ENCODE measurements at places on chromosomes 7 and 10.

- peak overlapping the region; percentile 94 for H3K27ac ChIP-seq
- H3K36me3 ChIP-seq = no peaks in the 10 kb centered on the region
- H3K4me1 ChIP-seq = peaks cover 50% of the 10 kb centered on the region
- peak overlapping the region; percentile 75 for H3K4me3 ChIP-seq
Observed at GRCh38 chr10:12635127-12635541, 285.8 kb downstream of the CAMK1D start.

GRCh38 chr7:104983578-104984539 lies 30.1 kb upstream of the KMT2E start:
- H3K4me3 ChIP-seq = peak overlapping the region; percentile 98
- peaks cover 77% of the 10 kb centered on the region for H3K4me1 ChIP-seq
- no peaks in the 10 kb centered on the region for H3K27me3 ChIP-seq
- H3K36me3 ChIP-seq = no peaks in the 10 kb centered on the region
- DNase-seq = peak; percentile 86
- peak overlapping the region; percentile 99 for H3K27ac ChIP-seq

GRCh38 chr10:5446390-5446926 lies 34.1 kb downstream of the NET1 start:
- peaks cover 4% of the 10 kb centered on the region for H3K36me3 ChIP-seq
- no peak overlapping the region for H3K27ac ChIP-seq
- H3K27me3 ChIP-seq = no peaks in the 10 kb centered on the region
- H3K4me1 ChIP-seq = peaks cover 57% of the 10 kb centered on the region

GRCh38 chr7:124919841-124920240 lies 9.8 kb downstream of the POT1 start:
- peaks cover 8% of the 10 kb centered on the region for H3K36me3 ChIP-seq
- no peaks in the 10 kb centered on the region for H3K27me3 ChIP-seq
- peaks cover 26% of the 10 kb centered on the region for H3K4me1 ChIP-seq
- no peak overlapping the region for H3K4me3 ChIP-seq
- no peak for DNase-seq

DNA sequence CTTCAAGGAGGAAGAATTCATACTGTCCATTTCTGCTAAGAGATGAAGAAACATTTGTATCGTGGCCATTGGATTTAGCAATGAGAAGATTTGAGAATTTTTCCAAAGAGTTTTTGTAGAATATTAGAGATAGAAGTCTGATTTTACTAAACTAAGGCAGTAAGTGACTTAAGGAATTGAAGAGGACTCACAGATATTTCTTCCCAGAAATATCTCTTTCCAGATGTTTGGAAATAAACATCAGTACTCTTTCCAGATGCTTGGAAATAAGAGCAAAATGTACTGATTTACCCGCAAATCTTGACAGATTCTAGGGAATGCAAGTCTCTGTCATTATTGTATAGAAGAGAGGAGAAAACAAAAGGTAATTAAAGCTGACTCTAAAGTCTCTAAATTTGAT lies 91.3 kb downstream of the IMMP2L start:
- DNase-seq = no peak
- H3K4me3 ChIP-seq = no peak overlapping the region
- peaks cover 10% of the 10 kb centered on the region for H3K36me3 ChIP-seq
- H3K27me3 ChIP-seq = no peaks in the 10 kb centered on the region
- H3K27ac ChIP-seq = no peak overlapping the region

GRCh38 chr10:110356628-110357245 lies 52.0 kb upstream of the SMNDC1 start:
- H3K27ac ChIP-seq = peak overlapping the region; percentile 99
- peak overlapping the region; percentile 94 for H3K4me3 ChIP-seq
- H3K4me1 ChIP-seq = peaks cover 95% of the 10 kb centered on the region

GRCh38 chr10:772227-772637 lies 82.8 kb upstream of the DIP2C start:
- no peak for DNase-seq
- H3K36me3 ChIP-seq = no peaks in the 10 kb centered on the region
- H3K27ac ChIP-seq = no peak overlapping the region
- no peak overlapping the region for H3K4me3 ChIP-seq
- no peaks in the 10 kb centered on the region for H3K27me3 ChIP-seq
- H3K4me1 ChIP-seq = no peaks in the 10 kb centered on the region

- peak overlapping the region; percentile 69 for H3K4me3 ChIP-seq
- DNase-seq = peak; percentile 66
- H3K27ac ChIP-seq = peak overlapping the region; percentile 96
Observed at GRCh38 chr7:150665089-150665748, 20.3 kb upstream of the GIMAP2 start.

DNA sequence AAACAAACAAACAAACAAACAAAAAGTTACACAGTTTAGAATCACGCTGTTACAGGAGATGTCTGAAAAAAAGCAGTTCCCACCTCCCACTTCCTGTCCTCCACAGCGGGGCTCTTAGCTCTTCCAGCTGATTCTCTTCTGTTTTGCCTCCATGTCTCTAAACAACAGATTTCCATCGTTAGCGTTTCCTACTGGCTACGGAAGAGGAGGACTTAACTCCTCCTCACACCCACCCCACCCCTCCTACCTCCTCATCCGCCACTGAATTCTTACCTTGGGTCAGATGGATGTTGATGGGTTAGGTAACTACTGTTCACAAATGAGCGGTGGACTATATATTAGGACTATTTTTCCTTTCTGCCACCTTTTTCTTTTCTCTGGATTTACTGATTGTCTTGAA lies 36.8 kb upstream of the NUB1 start:
- no peaks in the 10 kb centered on the region for H3K36me3 ChIP-seq
- H3K4me1 ChIP-seq = peaks cover 14% of the 10 kb centered on the region
- no peak for DNase-seq
- peak overlapping the region; percentile 59 for H3K4me3 ChIP-seq

DNA sequence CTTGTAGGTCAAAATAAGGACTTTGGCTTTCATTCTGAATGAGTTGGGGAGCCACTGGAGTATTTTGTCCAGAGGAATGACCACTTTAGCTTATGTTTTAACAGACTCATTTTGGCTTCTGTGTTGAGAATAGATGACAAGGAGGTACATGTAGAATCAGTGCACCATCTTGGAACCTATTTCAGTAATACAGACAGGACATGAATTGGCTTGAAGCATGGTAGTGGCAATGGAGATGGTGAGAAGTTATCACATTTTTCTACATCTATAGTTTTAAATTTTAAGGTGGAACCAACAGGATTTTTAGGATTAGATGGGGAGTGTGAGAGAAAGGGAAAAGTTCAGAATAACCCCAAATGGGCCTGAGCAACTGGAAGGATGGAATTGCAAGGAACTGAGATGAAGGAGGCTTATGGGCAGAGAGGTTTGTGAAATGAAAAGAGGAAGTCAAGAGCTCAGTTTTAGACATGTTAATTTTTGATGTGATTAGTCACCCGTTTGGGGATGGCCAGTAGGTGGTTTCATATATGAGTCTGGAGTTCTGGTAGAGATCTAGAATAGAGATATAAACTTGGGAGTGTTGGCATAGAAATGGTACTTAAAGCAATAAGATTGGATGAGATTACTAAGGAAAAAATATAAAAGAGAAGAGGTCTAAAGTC lies 89.2 kb upstream of the JAZF1 start:
- H3K27me3 ChIP-seq = peaks cover 75% of the 10 kb centered on the region
- no peak overlapping the region for H3K27ac ChIP-seq
- H3K4me3 ChIP-seq = no peak overlapping the region
- H3K36me3 ChIP-seq = peaks cover 10% of the 10 kb centered on the region
- no peak for DNase-seq

GRCh38 chr10:78798976-78799730 lies 269.6 kb upstream of the ZMIZ1 start:
- H3K27ac ChIP-seq = no peak overlapping the region
- no peaks in the 10 kb centered on the region for H3K4me1 ChIP-seq
- H3K4me3 ChIP-seq = no peak overlapping the region
- peaks cover 9% of the 10 kb centered on the region for H3K27me3 ChIP-seq

DNA sequence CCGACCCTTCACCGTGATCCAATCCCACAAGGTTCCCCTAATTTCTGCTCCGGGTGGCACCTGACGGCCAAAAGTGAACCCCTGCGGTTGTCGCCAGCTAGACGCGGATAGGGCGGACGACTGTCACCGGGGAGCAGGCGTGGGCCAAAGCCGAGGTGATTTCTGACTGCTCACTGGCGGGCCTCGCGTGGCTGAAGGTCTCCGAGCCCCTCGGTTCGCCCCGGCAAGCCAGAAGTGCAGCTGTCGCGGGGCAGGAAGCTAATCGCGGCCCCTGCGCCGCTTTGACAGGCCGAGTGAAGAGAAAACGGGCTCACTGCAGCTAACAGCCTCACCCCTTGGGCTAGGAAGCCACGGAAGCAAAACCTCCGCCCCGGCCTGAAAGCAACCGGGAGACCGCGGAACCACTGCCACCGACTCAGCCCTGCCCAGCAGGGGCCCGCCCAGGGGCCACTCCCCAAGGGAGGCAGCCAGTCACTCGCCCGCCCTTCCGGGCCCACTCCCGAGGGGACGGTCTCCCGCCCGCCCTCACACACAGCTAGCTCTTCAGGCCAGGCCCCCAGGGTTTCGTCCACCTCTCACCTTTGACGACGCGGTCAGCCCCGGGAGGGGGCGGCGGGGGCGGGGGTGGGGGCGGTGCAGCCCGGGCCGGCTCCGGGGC lies 469 bp downstream of the PPP3CB start:
- H3K36me3 ChIP-seq = peaks cover 2% of the 10 kb centered on the region
- no peaks in the 10 kb centered on the region for H3K27me3 ChIP-seq
- peak; percentile 93 for DNase-seq

DNA sequence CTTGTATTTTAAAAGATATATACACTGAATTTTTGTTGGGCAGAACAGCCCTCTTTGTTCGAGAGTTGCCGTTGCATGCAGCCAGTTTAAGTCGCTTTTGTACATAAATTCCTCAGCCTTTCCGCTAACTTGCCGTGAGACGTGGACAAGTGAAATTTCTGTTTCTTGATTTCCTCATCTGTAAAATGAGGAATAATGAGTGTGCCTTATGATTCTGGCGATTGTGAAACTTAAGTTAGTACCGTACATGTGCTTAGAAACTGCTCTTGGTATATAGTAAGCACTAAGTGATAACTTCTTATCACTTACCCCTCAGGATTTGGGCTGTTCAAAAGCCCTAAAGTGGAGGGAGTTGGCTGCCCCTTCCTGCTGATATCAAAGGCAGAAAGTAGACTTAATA lies 1.4 kb downstream of the CCNJ start:
- H3K27ac ChIP-seq = peak overlapping the region; percentile 49
- DNase-seq = no peak
- H3K4me1 ChIP-seq = peaks cover 56% of the 10 kb centered on the region
- H3K27me3 ChIP-seq = no peaks in the 10 kb centered on the region
- H3K4me3 ChIP-seq = peak overlapping the region; percentile 89

- H3K27me3 ChIP-seq = no peaks in the 10 kb centered on the region
- peaks cover 4% of the 10 kb centered on the region for H3K4me1 ChIP-seq
- no peak for DNase-seq
- no peak overlapping the region for H3K27ac ChIP-seq
Observed at GRCh38 chr10:32893434-32893833, 64.6 kb downstream of the ITGB1 start.

DNA sequence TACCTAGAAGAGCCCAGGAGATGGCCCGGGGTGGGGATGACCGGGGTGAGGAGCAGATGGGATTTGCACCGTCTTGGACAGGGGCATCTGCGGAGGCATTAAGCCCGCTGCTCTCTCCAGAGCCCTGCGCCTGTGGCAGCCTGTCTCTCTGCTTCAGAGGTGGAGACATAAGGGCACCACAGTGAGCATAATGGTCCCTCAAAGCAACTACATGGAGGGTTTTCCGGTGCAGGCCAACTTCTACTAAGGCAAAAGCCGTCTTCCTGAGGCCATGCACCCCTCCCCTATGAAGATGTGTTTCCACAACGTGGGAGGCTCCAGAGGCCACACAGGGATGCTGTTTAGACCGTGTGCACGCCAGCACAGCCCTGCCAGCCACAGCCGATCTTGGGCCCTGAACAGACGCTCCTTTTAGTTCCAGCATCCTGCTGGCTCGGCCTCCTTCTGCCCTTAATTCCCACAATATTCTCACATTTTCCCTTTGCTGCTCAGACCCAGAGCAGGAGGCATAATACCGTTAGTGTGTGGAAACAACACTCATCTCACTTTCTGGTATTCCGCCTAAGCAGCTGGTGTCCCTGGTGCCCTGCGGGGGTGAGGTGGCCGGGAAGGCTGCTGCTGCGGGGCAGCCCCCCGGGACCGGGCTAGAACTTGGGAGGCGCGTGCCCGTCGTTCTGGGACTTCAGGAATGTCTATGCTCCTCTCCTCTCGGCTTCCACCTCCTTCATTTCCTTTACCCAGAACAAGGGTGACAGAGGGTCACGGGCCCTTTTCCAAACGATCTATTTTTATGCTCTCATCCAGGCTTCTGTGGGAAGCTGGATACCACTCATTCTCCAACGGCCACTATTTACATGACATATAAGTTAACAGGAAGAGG lies 266.9 kb downstream of the TNS3 start:
- DNase-seq = no peak
- no peaks in the 10 kb centered on the region for H3K36me3 ChIP-seq
- H3K27ac ChIP-seq = no peak overlapping the region
- H3K27me3 ChIP-seq = peaks cover 15% of the 10 kb centered on the region

- H3K27me3 ChIP-seq = peaks cover 10% of the 10 kb centered on the region
- H3K36me3 ChIP-seq = no peaks in the 10 kb centered on the region
- no peak overlapping the region for H3K27ac ChIP-seq
- H3K4me3 ChIP-seq = no peak overlapping the region
Observed at GRCh38 chr10:130999376-131000202, 311.9 kb downstream of the TCERG1L start.

- no peak overlapping the region for H3K4me3 ChIP-seq
- H3K36me3 ChIP-seq = no peaks in the 10 kb centered on the region
- no peak overlapping the region for H3K27ac ChIP-seq
- no peaks in the 10 kb centered on the region for H3K27me3 ChIP-seq
- no peaks in the 10 kb centered on the region for H3K4me1 ChIP-seq
- DNase-seq = no peak
Observed at GRCh38 chr7:82347808-82348207, 95.8 kb downstream of the CACNA2D1 start.

- H3K4me3 ChIP-seq = no peak overlapping the region
- no peaks in the 10 kb centered on the region for H3K36me3 ChIP-seq
- peaks cover 21% of the 10 kb centered on the region for H3K27me3 ChIP-seq
- H3K27ac ChIP-seq = no peak overlapping the region
- no peaks in the 10 kb centered on the region for H3K4me1 ChIP-seq
Observed at GRCh38 chr10:125557801-125558505, 125.0 kb downstream of the TEX36 start.

DNA sequence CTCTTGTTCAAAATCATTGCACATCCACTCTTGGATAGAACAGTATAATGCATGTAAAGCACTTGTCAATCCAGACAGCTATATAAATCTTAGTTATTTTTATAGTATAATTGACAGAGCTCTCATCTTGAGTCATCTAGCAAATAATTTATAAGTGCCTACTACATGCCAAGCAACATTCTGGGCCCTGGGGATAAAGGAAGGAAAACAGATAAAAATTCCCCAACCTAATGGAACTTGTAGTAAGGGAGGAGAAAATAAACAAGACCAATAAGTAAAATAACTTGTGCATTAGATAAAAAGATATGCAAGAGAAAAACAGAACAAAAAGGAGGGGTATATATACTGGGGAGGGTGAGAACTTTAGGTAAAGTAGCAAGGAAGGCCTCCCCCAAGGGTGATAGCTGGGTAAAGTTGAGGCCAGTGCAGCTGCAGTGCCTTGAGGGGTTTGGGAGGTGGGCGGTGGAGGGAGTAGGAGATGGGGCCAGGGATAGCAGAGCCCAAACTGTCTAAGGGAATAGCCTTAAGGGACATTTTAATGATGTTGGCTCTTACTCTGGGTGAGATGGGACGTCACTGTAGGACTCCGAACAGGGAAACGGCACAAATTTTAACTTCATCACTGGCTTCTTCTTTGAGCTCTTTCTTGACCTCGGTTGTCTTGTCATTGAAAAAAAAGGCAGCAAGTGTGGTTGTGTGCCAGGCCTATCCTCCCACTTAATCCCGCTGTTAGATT lies 79.3 kb upstream of the SEC61G start:
- H3K36me3 ChIP-seq = no peaks in the 10 kb centered on the region
- no peak for DNase-seq
- no peaks in the 10 kb centered on the region for H3K4me1 ChIP-seq
- no peaks in the 10 kb centered on the region for H3K27me3 ChIP-seq

GRCh38 chr10:85448716-85449115 lies 917.9 kb downstream of the GRID1 start:
- no peaks in the 10 kb centered on the region for H3K27me3 ChIP-seq
- no peaks in the 10 kb centered on the region for H3K36me3 ChIP-seq
- no peak overlapping the region for H3K4me3 ChIP-seq
- no peaks in the 10 kb centered on the region for H3K4me1 ChIP-seq
